MCF 10A (cell line): ENCODE measurements at places on chromosomes 7 and 10.
A peak's percentile ranks its signal among the peaks of the same experiment; 100 is the strongest.

DNA sequence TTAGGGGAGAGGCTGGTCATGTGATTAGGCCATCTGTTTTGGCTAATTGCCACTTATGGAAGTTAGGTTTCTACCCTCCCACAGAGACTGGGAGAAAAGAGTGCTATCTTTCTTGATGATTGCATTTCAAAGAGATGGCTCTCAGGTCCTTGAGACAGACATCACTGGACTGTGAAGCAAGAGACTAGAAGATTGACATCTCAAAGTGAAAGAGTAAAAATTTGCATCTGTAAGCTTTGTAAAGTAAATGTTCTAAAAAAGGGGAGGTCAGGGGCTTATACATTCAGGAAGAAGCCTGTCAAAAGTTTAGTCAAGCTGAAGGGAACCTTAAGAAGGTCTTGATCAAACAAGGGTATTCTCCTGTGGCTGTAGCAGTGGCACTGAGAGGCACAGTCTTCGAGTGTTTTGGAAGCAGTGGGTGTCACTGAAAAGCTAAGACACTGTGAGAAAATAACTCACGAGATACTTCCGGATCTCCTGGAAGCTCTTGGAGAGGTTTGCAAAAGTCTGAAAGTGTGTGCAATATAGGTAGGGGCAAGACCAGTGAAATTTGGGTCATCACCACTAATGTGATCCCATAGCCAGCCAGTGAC is 342.1 kb downstream of the PHF14 start:
- no peak for DNase-seq

GRCh38 chr10:89413398-89413912 is 913 bp upstream of the IFIT5 start:
- no peak for DNase-seq

DNA sequence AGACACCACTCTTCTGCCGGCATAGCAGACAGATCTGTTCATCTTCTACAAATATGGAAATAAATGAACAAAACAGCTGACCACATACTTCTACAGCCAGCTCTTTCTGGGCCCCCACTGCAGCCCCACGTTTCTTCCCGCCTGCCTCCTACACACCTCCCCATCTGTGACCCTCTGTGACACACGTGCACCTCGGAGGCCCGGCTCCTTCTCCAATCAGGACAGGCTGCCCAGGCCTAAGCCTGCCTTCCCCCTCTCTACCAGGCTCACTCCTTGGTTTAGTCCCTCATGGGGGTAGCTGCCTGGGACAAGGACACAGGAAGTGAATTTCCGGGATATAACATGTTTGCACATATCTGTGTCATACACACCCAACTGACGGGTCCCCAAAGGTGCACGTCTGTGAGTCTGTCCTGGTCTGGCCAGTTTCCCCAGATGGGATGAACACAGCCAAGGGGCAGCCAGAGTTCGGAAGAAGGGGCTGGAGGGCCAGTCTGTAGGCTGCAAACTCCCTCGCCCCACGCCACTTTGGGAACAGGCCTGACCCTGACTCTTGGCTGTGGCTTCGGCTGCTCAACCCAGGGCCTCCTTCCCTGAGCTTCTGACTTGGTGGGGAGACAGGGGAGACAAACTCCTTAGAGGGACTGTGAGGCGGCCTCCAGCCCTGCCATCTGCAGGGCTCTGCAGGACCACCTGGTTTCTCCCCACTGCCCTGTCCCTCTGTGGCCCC is 30.3 kb downstream of the PITRM1 start:
- no peak for DNase-seq

DNA sequence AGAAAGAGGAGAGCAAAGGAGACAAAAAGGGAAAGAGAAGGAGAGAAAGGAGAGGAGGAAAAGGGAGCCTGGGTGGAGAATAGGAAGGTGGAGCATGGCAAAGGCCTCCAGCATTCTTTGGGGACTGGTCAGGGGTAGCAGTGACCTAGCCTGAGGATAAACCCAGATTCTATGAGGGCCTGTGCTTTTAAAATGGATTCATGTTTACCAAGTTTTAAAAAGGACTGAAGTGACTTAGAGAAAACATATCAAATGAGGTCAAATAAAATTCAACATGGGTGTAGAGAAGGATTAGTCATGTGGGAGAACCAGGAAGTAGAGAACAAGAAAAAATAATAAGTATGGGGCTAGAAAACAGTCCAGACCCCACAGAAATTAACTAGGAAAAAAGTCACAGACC is 20.7 kb downstream of the CREB3L2 start:
- DNase-seq, result no peak

DNA sequence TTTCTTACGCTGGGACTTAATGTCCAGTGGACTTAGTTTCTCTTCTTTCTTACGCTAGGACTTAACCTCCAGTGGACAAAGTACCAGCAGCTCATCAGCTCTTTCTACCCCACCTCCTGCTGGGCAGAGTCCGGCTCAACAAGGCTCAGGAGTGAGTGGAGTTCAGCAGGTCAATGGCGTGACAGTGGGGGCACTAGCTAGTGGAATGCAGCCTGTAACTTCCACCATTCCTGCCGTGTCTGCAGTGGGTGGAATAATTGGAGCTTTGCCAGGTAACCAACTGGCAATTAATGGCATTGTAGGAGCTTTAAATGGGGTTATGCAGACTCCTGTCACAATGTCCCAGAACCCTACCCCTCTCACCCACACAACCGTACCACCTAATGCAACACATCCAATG is 199.7 kb downstream of the MLLT10 start:
- no peak for DNase-seq

DNA sequence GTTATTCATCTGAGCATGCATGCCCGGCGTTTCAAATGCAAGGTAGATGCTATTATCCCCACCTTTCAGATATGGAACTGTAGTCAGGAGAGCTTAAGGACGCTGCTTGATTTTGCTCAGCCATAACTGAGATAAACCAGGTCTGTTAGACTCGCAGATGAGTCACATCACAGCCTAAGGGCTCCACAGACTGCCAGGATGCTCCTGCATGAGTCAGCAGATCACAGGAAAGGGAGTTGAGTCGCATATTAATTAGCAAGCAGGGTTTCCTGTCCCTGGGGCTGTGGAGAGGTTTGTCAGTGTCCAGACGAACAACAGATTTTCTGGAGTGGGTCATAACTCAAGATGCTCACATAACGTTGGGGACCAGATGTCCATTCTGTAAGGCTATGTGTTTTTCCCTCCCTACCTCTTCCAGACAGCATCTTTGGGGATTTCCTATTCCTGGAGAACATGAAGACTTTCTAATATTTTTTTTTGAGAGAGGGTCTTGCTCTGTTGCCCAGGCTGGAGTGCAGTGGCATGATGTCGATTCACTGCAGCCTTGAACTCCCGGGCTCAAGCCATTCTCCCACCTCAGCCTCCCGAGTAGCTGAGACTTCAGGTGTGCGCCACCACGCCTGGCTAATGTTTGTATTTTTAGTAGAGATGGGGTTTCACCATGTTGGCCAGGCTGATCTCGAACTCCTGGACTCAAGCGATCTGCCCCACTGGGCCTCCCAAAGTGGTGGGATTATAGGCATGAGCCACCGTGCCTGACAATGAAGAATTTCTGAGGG is 36.7 kb downstream of the PFKFB3 start:
- peak; percentile 99 for DNase-seq

- DNase-seq, result no peak
Observed at GRCh38 chr10:61749291-61749690, 86.6 kb downstream of the CABCOCO1 start.

DNA sequence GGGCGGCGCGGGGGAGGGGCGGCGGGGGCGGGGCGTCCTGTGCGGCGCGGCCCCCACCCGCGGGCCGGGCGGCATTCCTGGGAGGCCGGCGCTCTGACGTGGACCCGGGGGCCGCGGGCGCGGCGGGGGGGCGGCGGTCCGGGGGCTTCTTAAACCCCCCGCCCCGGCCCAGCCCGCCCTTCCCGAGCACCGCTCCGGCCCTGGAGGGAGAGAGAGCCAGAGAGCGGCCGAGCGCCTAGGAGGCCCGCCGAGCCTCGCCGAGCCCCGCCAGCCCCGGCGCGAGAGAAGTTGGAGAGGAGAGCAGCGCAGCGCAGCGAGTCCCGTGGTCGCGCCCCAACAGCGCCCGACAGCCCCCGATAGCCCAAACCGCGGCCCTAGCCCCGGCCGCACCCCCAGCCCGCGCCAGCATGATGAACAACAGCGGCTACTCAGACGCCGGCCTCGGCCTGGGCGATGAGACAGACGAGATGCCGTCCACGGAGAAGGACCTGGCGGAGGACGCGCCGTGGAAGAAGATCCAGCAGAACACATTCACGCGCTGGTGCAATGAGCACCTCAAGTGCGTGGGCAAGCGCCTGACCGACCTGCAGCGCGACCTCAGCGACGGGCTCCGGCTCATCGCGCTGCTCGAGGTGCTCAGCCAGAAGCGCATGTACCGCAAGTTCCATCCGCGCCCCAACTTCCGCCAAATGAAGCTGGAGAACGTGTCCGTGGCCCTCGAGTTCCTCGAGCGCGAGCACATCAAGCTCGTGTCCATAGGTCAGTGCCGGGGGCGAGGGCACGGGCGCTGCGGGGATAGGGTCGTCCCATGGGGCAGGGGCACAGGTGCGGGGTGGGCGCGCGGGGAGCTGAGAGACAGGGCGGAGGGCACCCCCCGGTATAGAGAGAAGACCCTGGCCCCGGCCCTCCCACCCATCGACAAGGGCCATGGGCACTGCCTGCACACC is at the start of gene FLNC:
TSS of gene FLNC (plus strand) at position 176 of the 947 bp plus-strand sequence. CDS start at position 408, 232 bp downstream.
- DNase-seq, result peak; percentile 21

DNA sequence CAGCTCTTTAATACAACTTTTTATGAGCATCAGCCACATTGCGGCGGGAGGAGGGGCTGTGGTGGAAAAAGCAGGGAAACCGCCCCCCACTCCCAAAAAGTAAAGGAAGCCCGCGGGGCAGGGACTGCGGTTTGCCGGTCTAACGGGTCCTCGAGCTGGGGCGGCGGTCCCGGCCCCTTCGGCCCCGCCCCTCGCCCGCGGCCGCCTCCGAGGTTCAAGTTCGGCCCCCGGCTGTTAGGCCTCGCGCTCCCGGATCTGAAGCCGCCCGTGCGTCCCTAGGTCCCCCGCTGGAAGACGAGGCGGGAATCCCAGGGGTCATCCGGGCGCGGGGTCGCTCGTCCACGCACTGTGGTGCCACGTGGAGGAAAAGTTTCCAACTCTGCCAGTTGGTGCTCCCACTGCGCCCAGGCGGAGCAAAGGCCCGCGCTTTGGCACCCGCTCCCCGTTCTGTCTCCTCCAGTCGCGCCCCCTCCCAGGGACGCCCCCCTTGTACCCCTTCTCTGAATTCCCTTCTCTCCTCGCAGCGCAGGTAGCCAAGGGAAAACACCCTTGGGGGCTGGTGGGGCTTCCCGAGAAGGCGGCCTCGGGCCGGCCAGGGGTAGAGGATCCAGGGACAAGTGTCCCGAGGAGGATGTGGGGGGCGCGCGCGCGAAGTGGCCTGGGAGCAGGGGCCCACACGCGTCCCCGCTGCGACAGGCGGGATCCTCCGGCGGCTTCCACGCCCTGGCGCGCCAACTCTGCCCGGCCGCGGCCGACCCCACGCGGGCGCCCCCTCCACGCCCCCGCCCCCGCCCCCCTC is 798 bp upstream of the AUTS2 start:
- DNase-seq, result no peak
